Breast epithelium (tissue), 4 donors: ENCODE measurements at places on chromosomes 13 and 19. TPM values are rescaled to one million over a fixed set of nuclear protein-coding genes. Genes with fewer than 3 reads are reported as not detected.

DNA sequence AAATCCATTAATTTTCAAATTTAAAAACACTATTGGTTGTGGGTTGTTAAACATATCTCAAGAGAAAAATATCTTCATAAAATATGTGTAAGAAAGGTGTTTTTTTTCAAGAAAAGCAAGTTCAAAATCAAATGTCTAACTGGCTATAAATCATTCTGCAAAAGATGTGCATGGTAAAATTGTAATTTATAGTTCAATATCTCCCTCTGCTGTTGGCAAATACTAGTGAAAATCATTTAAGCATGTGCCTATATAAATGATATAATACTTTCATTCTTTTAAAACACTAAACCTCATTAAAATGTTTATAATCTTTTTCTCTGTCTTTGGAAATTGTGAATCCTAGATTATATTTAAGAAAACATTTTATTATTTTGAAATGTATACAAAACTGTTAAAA, 17.2 kb upstream of the SLITRK6 start:
- no peak overlapping the region for H3K4me3 ChIP-seq
- no peaks in the 10 kb centered on the region for H3K36me3 ChIP-seq
- no peaks in the 10 kb centered on the region for H3K27me3 ChIP-seq
- no peak overlapping the region for H3K27ac ChIP-seq
- DNase-seq, result no peak
- no peaks in the 10 kb centered on the region for H3K4me1 ChIP-seq

GRCh38 chr19:11281356-11282049, 14.5 kb upstream of the TSPAN16 start:
- no peaks in the 10 kb centered on the region for H3K36me3 ChIP-seq
- H3K4me3 ChIP-seq, result no peak overlapping the region
- H3K27ac ChIP-seq, result no peak overlapping the region
- H3K27me3 ChIP-seq, result no peaks in the 10 kb centered on the region
- DNase-seq, result no peak
- no peaks in the 10 kb centered on the region for H3K4me1 ChIP-seq

GRCh38 chr19:8537099-8537498, 23.1 kb upstream of the ZNF414 start:
- H3K4me3 ChIP-seq, result no peak overlapping the region
- no peaks in the 10 kb centered on the region for H3K36me3 ChIP-seq
- H3K4me1 ChIP-seq, result no peaks in the 10 kb centered on the region
- no peak for DNase-seq
- no peak overlapping the region for H3K27ac ChIP-seq
- no peaks in the 10 kb centered on the region for H3K27me3 ChIP-seq

DNA sequence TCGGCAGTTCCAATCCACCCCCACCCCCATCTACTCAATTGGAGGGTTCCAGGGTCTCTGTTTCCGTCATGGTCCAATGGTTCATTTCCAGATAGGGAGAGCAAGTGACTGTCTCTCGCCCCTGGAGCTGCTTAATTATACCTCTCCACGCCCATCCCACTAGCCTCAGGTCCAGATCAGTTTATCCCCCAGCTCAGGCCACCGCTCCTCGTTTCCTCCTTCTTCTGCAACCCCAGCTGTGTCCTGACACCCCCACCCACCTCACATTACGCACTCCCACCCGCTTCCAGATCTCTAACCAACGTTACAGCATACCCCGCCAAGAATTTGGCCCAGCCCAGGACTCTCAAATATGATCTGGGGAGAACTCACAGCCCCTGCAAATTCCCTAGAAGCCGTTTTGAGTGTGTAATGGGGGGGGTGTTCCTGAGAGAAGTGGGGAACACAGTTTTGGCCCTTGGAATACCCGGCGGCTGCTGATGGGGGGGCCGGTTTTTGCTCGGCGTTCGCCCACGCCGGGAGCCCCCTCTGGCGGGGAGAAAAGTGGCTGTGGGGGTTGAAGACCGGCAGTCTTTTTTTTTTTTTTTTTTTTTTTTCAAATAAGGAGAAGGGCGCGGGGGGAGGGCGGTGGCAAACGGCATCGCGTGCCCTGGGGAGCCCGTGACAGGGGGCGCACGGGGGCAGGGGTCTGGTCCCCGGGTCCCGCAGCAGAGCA, 1.7 kb upstream of the PDE4A start:
- H3K4me1 ChIP-seq, result peaks cover 8% of the 10 kb centered on the region
- DNase-seq, result no peak
- H3K36me3 ChIP-seq, result no peaks in the 10 kb centered on the region
- H3K27me3 ChIP-seq, result peaks cover 67% of the 10 kb centered on the region
- H3K4me3 ChIP-seq, result peak overlapping the region; percentile 60
- H3K27ac ChIP-seq, result no peak overlapping the region

DNA sequence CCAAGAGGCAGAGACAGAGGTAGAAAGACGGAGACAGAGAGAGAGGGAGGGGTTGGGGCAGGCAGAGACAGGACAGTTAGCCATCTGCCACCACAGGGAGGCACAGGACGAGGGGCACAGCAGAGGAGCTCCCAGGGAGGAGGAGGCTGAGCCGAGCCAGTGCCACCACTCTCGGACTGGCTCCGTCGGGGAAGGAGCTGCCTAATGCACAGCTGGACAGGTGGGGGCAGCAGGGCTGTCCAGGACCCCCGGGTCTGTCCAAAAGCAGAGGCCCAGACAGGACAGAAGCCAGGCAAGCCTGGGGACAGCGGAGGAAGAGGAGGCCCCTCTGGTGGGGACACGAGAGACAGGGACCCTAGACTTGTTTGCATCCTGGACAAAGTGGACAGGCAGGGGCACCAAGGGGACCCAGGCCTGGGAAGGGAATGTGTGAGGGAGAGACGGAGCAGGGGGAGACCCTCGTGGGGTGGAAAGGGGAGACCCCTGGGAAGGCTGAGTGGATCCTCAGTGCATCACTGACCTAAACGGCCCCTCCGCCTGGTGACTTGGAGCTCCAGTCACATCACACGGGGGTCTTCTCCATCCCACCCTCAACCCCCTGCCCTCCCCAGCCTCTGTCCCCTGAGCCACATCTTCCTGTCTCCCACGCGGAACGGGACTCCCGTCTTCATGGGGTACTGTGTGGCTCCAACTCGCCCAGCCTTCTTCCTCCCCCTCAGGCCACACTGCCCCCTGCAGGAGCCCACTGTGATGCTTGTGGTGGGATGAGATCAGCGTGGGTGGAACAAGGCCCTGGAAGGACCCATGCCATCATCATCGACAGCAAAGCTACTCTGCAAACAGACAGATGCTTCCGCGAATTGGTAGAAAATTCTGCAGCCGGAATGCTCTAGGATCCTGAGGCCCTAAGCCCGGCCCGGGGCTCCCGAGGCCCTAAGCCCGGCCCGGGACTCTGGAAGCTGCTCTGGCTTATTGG, 915 bp downstream of the F10 start:
- peak overlapping the region; percentile 25 for H3K4me3 ChIP-seq
- DNase-seq, result peak; percentile 27
- no peak overlapping the region for H3K27ac ChIP-seq
- no peaks in the 10 kb centered on the region for H3K27me3 ChIP-seq

GRCh38 chr19:51007488-51007887, 6.1 kb upstream of the KLK8 start:
- no peak for DNase-seq
- H3K36me3 ChIP-seq, result no peaks in the 10 kb centered on the region
- peaks cover 6% of the 10 kb centered on the region for H3K27me3 ChIP-seq
- H3K27ac ChIP-seq, result no peak overlapping the region
- no peak overlapping the region for H3K4me3 ChIP-seq

- no peak overlapping the region for H3K27ac ChIP-seq
- no peaks in the 10 kb centered on the region for H3K36me3 ChIP-seq
- no peaks in the 10 kb centered on the region for H3K4me1 ChIP-seq
- no peak overlapping the region for H3K4me3 ChIP-seq
- no peaks in the 10 kb centered on the region for H3K27me3 ChIP-seq
Measured at GRCh38 chr13:42393573-42394360, 121.8 kb downstream of the AKAP11 start.

The MISP gene
- 3.6 TPM for total RNA-seq

The CD320 gene
- 26.9 TPM for total RNA-seq
